ENCODE measurements at places on chromosomes 2 and 18.

GRCh38 chr2:26033270-26033817, 540 bp upstream of the RAB10 start:
- peak; percentile 84 for DNase-seq

GRCh38 chr2:73968357-73968937, 16.3 kb upstream of the TET3 start:
- no peak for DNase-seq

- DNase-seq = no peak
Observed at GRCh38 chr2:110820128-110820527, 87.8 kb downstream of the ACOXL start.

DNA sequence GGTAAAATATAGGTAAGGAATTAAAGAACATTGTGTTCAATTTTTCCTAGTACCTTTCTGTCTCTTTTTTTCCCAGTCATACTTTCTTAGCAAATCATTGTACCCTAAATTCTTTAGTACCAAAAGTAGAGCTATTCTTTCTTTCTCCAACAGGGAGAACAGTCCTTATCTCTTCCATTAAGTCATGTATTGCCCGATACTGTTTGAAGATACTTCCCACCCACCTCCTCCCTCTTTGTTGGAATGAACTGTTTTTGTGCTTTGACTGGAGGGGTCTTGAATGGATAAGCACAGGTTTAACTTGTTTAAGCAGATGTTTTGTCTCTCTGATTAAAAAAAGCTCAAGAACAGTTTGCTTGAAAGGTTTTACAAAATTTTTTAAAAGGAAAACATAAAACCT, 41.3 kb downstream of the RAB10 start:
- DNase-seq = no peak

GRCh38 chr2:145906354-145906753, 1386.4 kb upstream of the ZEB2 start:
- no peak for DNase-seq

DNA sequence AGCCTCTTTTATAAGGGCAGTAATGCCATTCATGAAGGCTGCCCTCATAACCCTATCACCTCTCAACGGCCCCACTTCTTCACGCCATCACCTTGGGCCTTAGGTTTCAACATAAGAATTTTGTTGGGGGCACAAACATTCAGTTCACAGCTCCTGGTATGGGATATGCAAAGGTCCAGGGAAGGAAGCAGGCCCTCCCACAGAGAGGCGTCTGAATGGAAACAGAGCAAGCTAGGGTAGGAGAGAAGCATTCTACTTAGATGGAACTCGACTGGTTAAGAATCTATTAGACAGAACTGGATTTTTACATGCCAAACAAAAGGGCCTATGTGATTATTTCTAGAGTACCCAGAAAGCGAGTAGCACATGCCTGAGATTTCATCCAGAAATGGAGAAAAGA, 42.8 kb downstream of the PROKR1 start:
- DNase-seq = no peak

DNA sequence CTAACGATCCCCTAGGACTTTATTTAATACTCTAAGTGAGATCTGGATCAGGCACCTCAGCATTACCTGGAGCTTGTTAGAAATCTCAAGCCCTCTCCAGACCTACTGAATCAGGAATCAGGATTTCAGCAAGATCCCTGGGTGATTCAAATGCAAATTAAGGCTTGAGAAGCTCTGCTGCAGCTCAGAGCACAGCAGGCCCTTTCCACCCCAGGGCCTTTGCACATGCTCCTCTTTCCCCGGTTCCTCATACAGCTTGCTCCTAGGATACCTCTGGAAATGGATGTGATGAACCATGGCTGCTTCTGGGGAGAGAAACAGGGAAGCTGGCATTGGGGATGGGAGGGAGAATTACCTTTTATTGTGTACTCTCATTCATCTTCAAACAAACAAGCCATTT, 40.3 kb upstream of the MGAT4A start:
- no peak for DNase-seq

GRCh38 chr2:96329456-96329855, 4.3 kb downstream of the ITPRIPL1 start:
- DNase-seq = peak; percentile 61

DNA sequence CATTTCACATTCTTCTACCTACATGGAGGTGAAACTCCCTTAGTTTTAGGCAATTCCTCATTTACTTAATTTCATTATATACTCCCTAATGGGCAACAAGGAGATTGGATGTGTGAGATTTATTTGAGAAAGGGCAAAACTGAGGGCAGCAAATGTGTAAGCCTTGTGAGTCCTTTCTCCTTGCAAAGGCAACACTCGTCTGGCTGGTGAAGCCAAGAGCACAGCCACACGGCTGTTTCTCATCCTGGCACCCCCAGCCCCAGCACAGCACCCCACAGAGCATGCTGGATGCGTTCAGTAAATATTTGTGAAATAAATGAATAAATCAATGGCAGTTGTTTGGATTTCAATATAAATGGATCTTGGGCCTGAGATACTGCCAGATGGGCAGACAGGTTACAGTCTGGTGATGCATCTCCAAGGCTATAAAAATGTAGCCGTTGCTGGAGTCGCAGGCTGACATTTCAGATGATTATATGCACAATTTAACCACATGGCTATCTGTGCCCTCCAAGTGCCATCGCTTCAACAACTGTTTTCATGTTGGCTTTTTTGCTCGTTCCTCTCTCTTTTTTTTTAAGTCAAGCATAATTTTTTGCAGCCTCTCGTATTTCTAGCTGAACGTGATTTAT, 154.1 kb upstream of the REV1 start:
- no peak for DNase-seq

- no peak for DNase-seq
Observed at GRCh38 chr2:122135021-122135937, 379.8 kb downstream of the TSN start.

- peak; percentile 68 for DNase-seq
Observed at GRCh38 chr2:219551441-219552381, 7.9 kb downstream of the TMEM198 start.

DNA sequence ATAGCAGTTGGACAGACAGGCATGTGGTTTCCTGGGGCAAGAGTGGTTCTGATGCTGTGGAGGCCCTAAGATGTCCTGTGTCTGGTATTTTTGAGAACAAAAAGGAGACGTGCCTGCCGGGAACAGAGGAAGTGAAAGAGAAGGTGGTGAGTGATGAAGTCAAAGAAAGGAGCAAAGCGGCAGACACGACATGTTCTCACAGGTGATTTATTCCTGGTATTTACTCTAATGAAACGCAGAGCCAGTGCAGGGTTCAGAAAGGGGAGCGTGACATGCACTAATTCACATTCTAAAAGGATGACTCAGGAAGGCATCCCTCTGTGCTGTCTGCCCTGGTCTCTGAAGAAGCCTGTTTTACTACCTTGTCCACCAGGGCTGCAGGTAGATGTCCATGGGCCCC, 211.0 kb downstream of the KCNE4 start:
- no peak for DNase-seq

DNA sequence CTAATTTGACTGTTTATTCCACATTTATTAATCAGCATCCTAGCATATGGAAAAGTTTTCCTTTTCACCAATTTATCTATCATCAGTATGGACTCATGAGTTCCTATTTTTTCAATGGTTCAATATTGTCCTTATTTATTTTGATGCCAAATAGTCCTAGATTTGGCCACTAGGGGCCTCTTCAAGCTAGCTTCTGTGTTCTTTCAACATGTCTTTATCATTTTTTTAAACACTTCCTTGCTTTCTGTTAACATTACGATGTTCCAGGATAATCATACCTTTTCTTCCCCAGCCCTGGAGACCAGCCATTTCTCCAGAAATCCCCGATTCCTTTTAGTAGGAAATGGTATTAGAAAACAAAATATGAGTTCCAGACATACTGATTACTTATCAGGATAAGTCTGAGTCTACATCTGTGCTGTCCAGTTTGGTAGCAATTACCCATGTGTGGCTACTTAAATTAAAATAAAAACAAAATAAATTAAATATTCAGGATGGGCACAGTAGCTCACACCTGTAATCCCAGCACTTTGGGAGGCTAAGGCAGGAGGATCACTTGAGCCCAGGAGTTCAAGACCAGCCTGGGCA, 70.6 kb downstream of the RPE start:
- no peak for DNase-seq

DNA sequence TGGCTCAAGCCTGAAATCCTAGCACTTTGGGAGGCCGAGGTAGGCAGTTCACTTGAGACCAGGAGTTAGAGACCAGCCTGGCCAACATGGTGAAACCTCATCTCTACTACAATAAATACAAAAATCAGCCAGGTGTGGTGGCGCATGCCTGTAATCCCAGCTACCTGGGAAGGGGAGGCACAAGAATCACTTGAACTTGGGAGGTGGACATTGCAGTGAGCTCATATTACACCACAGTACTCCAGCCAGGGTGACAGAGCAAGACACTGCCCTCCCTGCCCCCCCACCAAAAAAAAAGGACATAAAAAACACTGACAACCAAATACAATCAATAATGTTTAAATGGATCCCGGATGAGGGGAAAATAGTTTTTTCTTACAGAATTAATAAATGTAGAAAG, 7.8 kb downstream of the TIA1 start:
- DNase-seq = no peak

- DNase-seq = no peak
Observed at GRCh38 chr2:178084273-178084672, 11.7 kb upstream of the PDE11A start.

DNA sequence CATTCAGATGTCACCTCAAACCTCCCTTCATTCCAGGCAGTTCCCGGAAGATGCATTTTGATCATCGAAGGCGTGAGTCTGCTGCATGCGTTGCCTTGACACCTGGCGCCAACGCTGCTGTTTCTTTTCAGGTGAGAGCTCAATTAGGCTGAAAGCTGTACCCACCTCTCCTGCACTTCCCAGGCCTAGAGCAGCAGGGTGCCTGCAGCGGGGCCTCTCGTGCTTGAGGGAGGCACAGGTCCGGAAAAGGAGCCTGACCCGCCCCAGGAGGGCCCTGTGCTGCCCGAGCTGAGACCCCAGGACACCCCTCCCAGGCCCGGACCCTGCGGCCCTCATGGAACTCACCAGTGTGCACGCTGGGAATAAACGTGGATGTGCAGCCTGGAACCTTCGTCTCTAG, 31.4 kb upstream of the KCNG2 start:
- no peak for DNase-seq

DNA sequence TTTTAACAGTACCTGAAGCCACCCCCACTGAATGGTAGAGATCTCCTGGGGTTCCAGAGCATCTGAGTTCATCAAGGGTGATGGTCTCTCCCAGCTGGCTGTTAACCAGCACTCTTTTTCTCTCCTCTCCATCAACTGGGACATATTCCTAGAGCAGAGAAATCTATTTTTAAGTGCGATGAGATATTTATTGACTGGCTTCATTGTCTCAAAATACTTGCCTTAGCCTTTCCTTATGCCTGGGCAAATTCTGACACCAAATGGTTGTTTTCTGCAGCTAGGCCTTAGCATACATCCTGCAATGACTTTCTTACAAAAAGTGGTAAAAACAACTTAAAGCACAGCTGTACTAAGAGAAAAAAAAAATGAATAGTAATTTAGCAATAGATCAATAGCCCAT, 19.6 kb downstream of the NOSTRIN start:
- no peak for DNase-seq

GRCh38 chr18:11002796-11003195, 146.6 kb downstream of the PIEZO2 start:
- DNase-seq = no peak

GRCh38 chr2:85950743-85951142, 62.0 kb upstream of the ST3GAL5 start:
- DNase-seq = no peak

GRCh38 chr18:12658426-12659138, 675 bp upstream of the SPIRE1 start:
- DNase-seq = peak; percentile 59

GRCh38 chr2:13474538-13474937, 757.8 kb downstream of the TRIB2 start:
- no peak for DNase-seq

- no peak for DNase-seq
Observed at GRCh38 chr2:197284956-197285355, 25.6 kb downstream of the ANKRD44 start.

DNA sequence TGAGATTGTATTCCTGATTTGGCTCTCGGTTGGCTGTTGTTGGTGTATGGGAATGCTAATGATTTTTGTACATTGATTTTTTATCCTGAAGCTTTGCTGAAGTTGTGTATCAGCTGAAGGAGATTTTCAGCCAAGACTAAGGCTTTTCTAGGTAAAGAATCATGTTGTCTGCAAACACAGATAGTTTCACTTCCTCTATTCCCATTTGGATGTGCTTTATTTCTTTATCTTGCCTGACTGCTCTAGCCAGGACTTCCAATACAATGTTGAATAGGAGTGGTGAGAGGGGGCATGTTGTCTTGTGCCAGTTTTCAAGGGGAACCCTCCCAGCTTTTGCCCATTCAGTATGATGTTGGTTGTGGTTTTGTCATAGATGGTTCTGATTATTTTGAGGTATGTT, 90.4 kb downstream of the CYP26B1 start:
- no peak for DNase-seq

GRCh38 chr2:62364791-62365528, 141.0 kb downstream of the TMEM17 start:
- no peak for DNase-seq

DNA sequence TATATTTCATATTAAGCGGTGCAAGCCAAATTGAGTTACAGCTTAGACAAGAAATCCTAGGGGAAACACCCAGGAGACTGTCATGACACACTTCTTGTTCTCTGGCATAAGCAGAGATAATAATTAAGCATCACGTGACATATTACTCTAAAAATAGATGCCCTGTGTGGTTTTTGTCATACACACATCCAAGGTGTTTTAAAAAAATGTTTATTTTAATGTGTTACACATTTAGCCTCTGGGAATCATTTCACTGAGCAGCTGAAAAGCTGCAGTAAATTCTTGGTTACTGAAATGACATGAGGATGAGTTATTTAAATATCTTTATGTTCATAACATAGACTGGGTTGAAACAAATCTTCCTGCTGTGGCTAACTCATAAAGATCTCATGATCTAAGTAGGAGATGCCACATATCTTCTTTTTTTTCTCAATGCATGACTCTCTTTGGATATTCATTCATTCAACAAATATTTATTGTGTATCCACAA, 38.0 kb upstream of the ERMN start:
- DNase-seq = no peak

DNA sequence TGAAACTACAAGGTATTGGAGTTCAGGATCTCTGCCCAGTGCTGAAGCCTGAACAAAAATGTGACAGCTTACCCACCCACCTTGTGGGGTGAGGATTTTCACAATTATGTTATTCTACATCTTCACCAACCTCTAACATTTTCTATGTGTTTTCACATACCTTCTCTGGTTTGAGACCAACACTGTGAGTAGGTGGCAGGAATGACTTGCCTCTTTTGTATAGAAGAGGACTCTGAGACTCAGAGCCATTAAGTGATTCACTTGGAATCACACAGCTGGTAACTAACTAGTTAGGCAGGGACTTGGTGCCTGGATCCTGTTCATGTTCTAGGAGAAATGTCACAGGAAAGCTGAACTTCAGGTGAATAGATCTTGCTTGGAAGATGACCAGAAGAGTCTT, 14.8 kb upstream of the SRBD1 start:
- no peak for DNase-seq

GRCh38 chr18:25192065-25192464, 159.9 kb downstream of the ZNF521 start:
- DNase-seq = no peak

GRCh38 chr18:48345596-48345995, 63.6 kb downstream of the ZBTB7C start:
- DNase-seq = no peak

GRCh38 chr2:27133195-27133875, 1.1 kb downstream of the PREB start:
- no peak for DNase-seq

- no peak for DNase-seq
Observed at GRCh38 chr2:191907091-191907490, 60.2 kb upstream of the CAVIN2 start.

All from NCI-H1105 treated with DMSO at 0.1 percent for 48 hours (cell line).